ENCODE measurements at places on chromosomes 1 and 21.

GRCh38 chr21:46002841-46003574 is 21.4 kb downstream of the COL6A1 start:
- DNase-seq, result no peak

DNA sequence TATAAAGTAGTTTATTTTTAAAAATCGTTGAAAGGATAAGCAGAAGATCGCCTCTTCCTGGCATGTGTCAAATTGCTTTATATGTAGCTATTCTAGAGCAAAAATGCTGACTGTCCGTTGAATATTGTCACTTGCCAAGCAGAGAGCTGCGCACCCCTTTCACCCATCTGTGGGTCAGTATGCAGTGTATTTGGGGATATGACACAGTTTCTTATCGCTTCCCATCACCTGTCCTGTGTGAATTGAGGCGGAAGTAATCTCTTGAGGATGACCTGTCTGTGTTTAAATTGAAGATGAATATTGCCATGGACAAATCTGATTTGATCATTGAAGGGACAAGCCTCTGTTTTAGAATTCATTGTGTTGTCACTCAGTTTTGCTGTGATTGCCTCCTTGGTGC is 52.2 kb downstream of the POFUT2 start:
- DNase-seq, result no peak

DNA sequence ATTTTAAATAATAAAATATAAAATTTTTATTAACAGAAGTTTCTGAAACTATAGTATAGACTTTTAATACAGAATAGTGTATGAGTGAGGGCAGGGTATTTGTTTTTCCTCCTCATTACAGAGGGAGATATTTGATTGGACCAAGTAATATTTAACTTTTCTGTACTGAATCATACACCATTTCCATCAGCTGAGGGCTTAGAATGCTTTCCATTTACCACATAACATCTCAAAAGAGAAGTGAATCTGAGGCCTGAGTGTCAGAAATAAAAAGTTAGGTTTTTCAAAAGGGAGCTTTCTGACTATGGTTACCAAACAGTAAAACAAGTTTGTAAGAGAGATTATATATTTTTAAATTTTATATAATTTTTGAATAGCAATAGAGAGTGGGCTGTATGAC is 29.5 kb downstream of the TLCD4 start:
- DNase-seq, result no peak

- no peak for DNase-seq
Measured at GRCh38 chr1:201673915-201674314, 135.0 kb downstream of the NAV1 start.

- DNase-seq, result no peak
Measured at GRCh38 chr1:86971778-86972177, 57.3 kb downstream of the HS2ST1 start.

- DNase-seq, result no peak
Measured at GRCh38 chr21:15653710-15654109, 76.1 kb upstream of the USP25 start.

- no peak for DNase-seq
Measured at GRCh38 chr1:248825573-248825908, 174 bp downstream of the SH3BP5L start.

DNA sequence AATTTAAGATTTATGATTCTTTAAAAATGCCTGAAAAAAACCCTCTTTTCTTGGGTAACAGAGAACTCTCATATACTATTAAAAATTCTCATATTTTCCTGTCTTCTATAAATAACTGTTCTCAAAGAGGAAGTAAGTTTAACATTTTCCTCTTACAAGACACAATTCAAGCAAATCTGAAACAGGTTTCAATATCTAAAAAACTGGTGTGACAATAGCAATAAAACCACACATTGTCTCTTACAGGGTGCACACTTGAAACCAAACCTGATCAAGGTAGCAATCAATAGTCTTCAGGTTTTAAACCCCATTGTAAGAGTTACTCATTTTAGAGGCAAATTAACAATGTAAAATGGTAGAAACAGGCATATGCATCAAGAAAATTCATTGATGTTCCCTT is 28.0 kb downstream of the FUBP1 start:
- DNase-seq, result no peak

DNA sequence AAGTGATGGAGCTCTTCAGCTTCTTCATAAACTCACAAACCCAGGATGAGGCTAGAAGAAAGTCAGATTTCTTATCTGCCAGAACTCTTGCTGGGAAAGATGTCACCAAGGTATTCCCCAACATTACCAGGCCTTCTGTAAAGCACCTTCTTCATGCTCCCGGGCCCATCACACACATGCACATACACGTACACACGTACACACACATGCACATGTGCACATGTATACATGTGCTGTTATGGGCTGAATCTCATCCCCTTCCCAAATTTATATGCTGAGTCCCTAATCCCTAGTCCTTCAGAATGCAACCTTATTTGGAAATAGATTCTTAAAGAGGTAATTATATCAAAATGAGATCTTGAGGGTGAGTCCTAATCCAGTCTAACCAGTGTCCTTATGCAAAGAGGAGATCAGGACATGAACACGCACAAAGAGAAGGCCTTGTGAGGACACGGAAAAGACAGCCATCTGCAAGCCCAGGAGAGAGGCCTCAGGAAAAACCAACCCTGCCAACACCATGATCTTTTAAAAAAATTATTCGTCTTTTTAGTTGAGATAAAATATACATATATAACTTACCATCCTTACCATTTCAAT is 76.4 kb upstream of the LYST start:
- DNase-seq, result peak; percentile 56

- no peak for DNase-seq
Measured at GRCh38 chr1:61403679-61404596, 321.0 kb downstream of the TM2D1 start.

DNA sequence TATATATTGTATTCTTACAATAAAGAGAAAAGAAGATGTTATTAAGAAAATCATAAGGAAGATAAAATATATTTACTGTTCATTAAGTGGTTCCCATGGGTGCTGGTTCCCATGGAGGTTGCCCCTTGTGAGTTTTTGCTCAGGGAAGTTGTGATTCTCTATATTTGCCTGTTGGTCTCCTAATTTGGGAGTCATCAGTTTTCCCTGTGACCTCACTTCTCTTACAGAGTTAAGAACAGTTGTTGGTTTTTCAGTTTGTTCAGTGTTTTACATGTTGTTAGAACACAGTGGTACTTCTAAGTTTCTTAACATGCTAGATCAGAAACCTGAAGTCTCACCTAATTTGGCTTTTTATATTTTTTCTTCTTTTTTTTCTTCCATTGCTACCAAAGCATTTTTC is 109.2 kb downstream of the OSBPL9 start:
- DNase-seq, result no peak

GRCh38 chr1:6499296-6499695 is 7.8 kb upstream of the PLEKHG5 start:
- DNase-seq, result no peak

DNA sequence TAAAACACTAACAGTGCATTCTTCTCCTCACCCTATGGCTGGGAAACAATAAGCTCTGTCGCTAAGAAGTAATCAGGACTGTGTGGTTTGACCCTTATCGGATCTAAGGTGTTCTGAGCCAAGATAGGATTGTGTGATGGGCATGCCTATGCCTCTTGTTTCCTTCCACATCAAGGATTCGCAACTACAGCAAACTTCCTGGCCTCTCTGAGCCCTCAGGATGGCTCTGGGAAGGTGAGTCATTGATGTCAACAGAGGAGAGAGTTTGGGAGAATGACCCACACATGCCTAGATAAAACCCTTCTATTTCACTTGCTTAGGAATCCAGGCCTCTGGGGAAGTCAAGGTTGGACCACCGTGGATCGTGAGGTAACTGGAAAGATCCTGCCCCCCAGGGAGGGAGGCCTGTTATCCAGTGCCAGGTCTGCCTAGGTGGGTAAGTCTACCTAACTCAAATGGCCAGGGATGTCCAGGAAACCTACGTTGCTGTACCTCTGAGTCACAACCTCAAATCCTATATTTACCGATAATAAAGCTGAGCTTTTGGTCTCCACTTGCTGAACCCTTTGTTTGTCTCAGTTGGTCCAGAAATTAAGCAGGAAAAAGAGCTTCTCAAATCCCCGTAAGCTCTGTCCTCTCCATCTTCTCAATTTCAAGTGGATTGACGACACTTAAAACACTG is 27.4 kb downstream of the TIAM1 start:
- DNase-seq, result peak; percentile 91

DNA sequence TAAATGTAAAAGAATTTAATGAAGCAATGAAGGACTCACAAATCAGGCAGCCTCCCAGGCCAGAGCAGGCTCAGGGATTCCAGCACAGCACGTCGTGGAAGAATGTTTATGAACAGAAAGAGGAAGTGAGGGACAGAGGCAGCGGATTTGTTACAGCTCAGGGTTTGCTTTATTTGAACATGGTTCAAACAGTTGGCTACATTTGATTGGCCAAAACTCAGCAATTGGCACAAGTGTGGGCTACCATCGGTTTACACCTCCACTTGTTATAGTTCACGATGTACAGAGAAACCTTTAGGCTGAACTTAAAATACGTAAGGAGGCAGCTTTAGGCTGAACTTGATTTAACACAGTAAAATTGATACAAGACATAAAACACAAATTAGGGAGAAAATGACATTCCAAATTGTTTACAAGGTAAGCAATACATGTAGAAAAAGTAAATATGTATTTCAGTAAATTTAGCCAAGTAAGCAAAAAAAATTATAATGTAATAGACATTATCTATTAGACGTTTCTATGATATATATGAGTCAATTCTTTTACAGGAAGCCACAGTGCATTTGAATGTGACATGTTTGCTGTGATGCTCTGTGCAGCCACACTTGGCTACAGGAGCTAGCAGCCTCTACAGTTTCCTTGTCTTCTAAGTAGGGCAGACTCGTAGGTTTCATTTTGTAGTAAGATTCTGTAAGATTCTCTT is 126.5 kb downstream of the ADSS2 start:
- DNase-seq, result no peak

DNA sequence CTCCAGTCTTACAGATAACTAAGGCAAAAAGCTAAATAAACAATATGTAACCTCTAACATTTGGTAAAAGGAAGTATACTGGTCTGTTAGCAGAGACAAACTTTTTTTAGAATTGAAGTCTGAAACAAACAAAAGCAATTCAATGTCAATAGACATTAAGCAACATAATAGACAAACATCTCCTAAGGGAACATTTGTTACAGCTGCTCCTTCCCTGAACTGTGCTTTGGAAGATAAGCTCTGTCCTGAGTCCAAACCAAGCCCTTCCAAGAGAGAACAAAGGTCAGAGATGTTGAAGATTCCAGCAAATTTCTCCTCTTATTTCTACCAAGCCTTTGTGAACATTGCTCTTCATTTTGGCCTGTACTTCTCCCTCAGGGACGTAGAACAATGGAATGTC is 25.3 kb downstream of the FMO2 start:
- DNase-seq, result no peak

DNA sequence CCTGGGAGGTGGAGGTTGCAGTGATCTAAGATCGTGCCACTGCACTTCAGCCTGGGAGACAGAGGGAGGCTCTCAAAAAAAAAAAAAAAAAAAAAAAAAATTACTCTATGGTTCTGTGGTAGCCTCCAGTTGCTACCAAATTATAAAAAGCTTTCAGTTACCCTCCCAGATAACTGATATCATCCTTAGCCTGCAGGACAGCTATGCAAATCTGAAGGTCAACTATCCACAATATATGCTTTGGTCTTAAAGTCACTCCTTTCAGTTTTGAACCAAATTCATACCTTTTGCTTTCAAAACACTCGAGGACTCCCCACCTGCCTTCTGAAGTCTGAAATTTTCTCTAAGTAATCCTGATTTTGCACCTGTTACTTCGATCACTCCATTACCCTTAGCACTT is 3.1 kb downstream of the MIXL1 start:
- DNase-seq, result no peak

DNA sequence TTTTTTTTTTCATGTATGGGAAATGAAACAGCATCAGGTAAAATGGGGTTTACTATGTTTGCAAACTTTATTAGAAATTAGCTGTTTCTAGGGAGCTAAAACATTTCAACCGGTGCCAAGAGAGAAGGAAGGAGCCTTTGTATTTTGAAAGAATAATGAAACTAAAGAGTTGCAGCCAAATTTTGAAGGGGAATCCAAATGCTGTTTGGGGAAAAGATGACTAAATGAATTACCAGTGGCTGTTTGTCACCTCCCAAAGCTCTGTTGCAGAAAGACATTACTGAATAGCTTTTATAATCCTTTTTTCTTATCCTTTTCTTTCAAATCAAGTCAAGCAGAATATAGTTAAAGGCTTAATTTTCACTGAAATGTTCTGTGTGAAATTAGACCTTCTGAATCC is 591.3 kb upstream of the ADGRL2 start:
- DNase-seq, result no peak

GRCh38 chr1:247576514-247576913 is 11.6 kb upstream of the OR2G2 start:
- DNase-seq, result peak; percentile 82

DNA sequence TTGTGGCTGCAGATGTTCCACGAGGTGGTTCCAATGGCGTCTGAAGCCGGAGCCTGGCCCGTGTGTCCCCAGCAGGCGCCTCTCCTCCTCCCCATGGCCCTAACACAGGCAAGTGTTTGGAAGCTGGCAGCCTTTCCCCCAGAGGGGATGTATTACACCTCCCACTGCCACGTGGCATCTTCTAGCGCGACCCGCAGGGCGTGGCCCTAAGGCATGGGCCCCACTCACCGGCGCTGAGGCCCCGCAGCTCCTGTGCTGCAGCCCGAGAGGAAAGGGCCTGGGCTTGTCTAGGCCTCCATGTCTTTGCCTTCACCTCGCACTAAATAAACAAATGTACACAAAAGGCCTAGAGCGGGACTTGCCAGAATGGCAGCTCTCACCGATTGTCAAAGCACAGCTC is 37.9 kb downstream of the SLC66A1 start:
- DNase-seq, result no peak

DNA sequence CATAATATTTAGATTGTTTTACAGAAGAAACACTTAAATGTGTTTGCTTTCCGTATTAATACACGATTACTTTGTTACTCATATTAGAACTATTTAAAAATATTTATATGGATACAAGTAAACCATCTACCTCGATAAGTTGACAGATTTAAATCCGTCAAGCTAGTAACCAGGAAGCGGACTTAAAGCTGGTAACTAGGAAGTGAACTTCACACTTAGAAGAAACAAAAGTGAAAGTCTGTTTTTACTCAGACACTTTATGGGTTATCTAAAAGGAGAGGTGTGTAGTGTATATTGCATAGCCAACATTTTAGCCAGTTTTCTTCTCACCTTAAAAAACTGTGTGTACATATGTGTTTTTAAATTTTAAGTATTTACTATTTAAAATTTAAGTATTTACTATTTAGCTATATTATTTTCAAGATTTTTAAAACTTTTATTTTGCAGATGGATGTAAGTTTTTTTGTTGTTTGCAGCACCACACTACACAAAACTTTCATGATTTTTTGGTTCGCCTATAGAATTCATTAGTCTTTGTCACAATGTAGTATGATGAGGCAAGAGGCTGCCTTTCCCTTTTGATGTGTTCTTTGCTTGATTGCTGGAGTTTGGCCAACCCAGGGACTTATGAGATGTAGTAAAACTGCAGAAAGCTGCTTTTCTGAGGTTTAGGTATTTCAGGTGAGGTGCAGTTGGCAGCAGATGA is 2.7 kb downstream of the USP25 start:
- peak; percentile 66 for DNase-seq

GRCh38 chr1:20358761-20359263 is 68.1 kb downstream of the VWA5B1 start:
- DNase-seq, result peak; percentile 64

GRCh38 chr1:54540582-54541295 is 7.3 kb upstream of the ACOT11 start:
- DNase-seq, result no peak

GRCh38 chr1:181936269-181936668 is 125.2 kb downstream of the ZNF648 start:
- DNase-seq, result no peak

- DNase-seq, result peak; percentile 72
Measured at GRCh38 chr1:154474802-154475201, 27.2 kb upstream of the TDRD10 start.

- peak; percentile 62 for DNase-seq
Measured at GRCh38 chr1:161020509-161021164, at the start of gene F11R. Gene F11R (minus strand): TSS chr1:161021152. CDS start chr1:161021073, 79 bp downstream.
